Brain (organoid and tissue), 16 donors: ENCODE measurements at places on chromosomes 13 and 19.

DNA sequence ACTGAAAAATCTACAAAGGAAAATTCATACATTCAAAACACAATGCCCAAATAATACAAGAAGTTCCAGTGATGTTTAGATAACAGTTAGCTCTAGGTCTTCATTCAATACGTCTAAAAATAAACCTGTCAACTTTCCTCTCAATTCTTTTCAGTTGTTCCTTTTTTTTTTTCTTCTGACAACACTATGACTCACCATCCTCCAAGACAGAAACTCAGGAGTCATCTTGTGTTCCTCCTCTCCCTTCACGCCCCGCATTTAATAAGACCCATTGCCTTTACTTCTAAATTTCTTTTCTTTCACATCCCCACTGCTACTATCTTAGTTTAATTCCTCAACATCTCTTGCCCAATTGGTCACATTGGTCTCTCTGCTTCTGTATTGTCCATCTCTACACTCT lies 759.9 kb downstream of the GPC5 start:
- no peak for DNase-seq

DNA sequence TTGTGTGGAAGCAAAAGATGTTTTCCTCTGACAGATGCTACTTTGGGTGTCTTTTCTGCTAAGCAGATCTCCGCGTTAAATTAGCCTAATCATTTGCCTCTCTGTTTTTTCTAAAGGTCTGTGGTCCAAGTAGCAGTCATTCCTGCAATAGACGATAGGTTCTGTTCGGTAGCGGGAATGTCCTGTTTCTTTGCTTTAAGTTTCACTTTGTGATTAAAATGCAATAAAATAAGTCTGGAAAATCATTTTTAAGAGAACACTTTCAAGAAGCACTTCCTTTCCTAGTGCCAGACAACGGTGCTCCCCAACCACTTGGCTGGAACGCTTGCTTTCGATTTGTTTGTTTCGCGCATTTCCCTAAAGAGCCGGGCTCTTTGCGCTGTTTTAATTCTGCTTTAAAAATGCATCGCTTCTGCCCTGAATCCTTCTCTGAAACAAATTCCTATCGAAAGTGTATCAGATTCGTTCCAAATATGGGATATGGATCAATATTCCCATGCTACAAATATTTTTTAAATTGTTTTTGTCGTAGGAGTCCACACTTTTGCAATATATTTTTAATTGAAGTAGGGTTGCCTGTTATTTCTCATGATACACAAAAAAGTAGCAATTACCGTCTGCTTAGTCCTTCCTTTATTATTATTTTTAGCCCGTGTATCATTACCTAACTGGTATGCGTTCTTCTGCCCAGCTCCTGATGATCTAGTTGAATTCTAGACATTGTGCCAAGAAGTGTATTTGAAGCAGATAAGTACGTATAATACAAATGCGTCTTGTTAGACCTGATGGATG lies 14.2 kb downstream of the ZIC2 start:
- DNase-seq: no peak

DNA sequence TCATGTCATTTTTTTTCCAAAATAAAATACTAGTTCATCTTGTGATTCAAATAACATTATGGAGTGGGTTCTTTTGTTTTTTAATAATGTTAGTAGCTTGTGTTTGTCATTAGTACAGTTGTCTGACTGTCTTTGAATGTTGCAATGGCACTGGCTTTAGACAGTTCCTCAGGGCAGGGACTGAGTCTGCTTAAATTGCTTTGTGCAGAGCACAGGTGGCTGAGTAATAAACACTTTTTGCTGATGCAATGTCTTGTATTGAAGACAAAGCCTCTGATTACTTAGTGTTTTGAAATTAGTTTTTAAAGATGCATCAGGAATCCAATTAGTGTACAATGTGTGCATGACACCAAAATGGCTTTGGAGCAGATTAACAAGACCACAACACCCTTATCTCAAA lies 88.7 kb upstream of the PCDH9 start:
- no peak for DNase-seq

DNA sequence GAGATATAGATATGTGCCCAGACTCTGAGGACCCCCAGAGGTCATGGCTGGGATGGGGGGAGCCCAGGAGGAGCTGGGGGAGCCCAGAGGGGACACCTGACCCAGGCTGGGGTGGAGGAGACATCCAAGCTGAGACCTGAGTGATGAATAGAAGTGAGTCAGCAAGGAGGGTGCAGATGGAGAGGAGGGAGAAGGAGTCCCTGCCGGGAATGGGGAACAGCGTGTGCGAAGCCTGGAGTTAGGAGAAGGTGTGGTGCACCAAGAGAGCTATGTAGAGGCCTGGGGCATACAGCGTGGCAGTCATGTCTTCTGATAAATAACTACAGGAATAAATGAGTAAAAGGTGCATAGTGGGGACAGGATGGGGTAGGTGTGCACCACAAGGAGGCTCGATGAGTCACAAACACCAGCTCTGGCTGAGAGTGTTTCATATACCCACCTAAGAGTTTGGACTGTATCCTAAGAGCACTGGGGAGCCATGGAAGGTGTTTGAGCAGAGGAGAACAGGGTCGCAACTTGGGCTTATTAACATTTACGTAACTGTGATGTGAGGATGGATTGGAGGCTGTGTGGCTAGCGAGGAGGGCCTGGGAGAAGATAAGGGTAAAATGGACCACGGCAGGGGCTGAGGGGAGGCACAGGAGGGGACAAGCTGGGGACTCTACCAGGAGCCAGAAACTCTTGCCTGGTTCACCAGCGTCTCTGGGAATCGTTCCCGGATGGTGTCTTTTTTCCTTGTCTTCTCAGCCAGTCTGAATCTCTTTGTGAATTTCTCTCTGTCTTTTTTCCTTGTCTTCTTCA lies 1.4 kb downstream of the CEACAM18 start:
- no peak for DNase-seq

- peak; percentile 79 for DNase-seq
Measured at GRCh38 chr13:72651144-72651543, 76.3 kb downstream of the MZT1 start.

GRCh38 chr13:32041429-32041828 lies 9.9 kb downstream of the FRY start:
- DNase-seq: no peak

DNA sequence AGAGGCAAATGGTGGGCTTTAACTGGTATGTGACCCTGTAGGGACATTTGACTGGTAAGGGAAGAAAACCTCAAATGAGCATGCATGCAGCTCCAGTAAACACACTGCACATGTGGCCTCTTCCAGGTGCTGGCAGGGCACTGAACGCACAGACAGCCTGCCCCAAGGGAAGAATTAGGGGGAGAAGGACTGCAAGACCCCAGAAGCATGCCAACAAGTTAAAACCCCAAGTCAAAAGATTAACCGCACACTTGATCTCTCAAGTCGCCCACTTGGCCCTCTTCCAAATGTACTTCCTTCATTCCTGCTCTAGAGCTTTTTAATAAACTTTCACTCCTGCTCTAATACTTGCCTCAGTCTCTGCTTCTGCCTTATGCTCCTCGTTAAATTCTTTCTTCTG lies 46.9 kb upstream of the SLITRK1 start:
- DNase-seq: no peak

- peak; percentile 15 for DNase-seq
Measured at GRCh38 chr19:28705008-28705407, 507.9 kb downstream of the UQCRFS1 start.

GRCh38 chr19:8387688-8388611 lies 2.2 kb upstream of the RAB11B start:
- no peak for DNase-seq

DNA sequence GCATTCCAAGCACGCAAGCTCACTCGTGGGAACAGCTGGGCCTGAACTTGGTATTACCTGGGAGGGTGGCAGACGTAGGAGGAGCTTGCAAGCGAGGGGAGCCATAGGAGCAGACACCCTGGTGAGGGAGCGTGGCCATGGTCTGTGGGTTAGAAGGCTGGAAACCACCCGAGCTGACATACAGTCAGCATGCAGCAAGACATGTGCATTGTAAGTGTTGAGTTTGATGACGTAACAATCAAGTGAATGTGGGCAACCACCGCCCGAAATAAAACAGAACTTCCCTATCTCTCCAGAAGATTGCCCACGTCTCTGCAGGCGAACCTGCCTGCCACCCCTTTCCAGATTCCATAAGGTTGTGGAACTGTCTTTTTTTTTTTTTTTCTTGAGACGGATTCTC lies 26.8 kb downstream of the UBXN6 start:
- no peak for DNase-seq

- DNase-seq: no peak
Measured at GRCh38 chr19:42287827-42288107, 14.2 kb upstream of the PRR19 start.

GRCh38 chr19:18233224-18233825 lies 7.1 kb upstream of the PDE4C start:
- no peak for DNase-seq

- DNase-seq: no peak
Measured at GRCh38 chr13:101712026-101712348, 259.5 kb downstream of the ITGBL1 start.
